ENCODE measurements at places on chromosomes 5 and 9. TPM values are rescaled to one million over a fixed set of nuclear protein-coding genes. Genes with fewer than 3 reads are reported as not detected.

- DNase-seq = no peak
Observed at GRCh38 chr5:103066326-103066725, 53.6 kb downstream of the GIN1 start.

The RFESD gene
- 10.7 TPM for total RNA-seq

The NR2F1-AS1 gene
- 8.1 TPM for total RNA-seq

The CCNJL gene
- 8.6 TPM for total RNA-seq
